NCI-H774 (cell line): ENCODE measurements at places on chromosomes 1 and 21.
A peak's percentile ranks its signal among the peaks of the same experiment; 100 is the strongest.

- peak; percentile 67 for DNase-seq
These were observed 18.1 kb downstream of the CFAP45 start for GRCh38 chr1:159881622-159882526.

- DNase-seq = no peak
These were observed 37.4 kb downstream of the LEPR start for GRCh38 chr1:65457868-65458267.

DNA sequence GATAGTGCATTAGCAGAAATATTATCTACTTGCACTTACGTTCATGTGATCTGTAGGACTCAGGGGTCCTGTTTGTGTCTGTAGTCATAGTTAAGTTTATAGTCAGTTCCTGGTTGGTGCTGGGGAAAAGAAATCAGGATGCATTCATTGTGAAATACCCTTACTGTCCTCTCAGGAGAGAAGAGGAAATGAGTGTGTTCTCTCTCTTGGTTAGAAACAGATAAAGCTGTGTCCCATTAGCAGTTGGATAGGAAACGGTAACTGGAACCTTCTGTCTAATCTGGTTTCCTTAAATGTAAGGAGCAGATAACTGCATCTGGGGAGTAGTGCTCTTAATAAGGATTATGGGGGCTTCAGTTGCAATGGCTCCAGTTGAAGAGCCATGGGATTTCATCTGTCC is 8.9 kb downstream of the SDCCAG8 start:
- no peak for DNase-seq

GRCh38 chr1:35298464-35298863 is 30.0 kb downstream of the ZMYM4 start:
- DNase-seq = no peak

DNA sequence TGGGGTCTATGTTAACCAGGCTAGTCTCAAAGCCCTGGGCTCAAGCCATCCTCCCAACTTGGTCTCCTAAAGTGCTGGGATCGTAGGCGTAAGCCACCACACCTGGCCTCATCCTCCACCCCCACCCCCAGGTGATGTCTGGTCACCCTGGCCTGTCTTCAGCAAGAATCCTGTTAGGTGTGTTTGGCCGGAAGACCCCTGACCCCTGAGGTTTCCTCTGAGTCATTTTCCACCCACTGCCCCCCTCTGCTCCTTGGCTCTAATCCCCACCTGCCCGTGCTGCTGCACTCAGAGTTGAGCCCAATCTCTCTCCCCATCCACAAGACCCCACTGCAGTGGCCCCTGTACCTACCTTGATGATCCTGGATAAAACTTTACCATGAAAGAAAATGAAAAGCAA is 25.2 kb downstream of the SLC66A1 start:
- no peak for DNase-seq

GRCh38 chr1:21365036-21365435 is 74.8 kb upstream of the ECE1 start:
- no peak for DNase-seq

DNA sequence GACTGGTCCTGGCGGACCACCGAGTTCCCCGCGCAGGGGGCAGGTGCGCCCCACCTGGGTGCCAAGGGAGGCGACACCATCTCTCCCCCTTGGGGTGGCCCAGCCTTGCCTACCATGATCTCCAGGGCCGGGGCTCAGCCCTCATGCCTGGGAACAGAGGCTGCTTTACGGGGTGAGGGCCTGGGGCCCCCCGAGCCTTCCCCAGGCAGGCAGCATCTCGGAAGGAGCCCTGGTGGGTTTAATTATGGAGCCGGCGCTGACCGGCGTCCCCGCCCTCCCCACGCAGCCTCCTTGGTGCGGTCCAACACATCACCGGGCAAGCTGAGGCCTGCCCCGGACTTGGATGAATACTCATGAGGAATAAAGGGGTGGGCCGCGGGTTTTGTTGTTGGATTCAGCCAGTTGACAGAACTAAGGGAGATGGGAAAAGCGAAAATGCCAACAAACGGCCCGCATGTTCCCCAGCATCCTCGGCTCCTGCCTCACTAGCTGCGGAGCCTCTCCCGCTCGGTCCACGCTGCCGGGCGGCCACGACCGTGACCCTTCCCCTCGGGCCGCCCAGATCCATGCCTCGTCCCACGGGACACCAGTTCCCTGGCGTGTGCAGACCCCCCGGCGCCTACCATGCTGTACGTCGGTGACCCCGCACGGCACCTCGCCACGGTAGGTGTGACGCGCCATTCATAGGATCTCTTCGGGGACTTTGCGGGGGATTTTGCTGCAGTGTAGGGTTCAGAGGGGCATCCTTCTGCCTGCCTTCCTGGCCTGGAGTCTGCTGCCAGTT is 38.2 kb downstream of the TP73 start:
- no peak for DNase-seq

DNA sequence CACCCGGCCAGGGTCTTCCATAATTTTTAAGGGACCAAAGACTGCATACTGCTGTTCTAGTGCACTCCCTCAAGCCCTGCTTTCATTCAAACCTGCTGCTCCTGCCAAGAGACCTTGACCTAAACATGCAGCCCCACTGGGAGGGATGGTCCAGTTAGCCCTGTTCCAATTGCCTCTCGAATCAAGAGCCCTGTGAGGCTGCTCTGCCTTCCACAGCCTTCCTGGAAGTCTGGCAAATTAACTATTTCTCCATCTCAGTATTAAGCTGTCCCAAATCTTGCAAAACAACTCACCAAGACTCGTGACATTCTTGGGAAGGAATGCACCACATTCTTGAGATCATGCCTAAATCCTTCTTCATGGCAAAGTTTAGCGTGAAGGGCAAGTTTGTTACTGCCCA is 231.3 kb downstream of the C1orf94 start:
- no peak for DNase-seq

DNA sequence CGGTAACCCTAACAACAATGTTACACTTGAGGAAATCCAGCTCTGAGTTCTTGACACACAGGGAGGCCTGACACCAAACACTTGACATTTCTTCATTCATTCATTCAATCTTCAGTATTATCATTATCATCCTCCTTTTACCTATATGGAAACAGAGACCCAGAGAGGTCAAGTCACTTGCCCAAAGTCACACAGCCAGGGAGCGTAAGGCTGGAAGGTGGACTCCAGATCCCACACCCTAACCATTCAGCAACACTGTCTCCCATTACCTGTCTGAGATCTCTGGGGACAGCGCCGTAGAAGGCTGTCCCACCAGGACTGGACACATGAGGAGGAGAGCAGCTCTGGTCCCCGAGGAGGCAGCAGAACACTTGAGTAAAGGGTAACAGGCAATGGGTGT is 101.4 kb downstream of the SYF2 start:
- DNase-seq = no peak

- no peak for DNase-seq
These were observed 2.2 kb downstream of the AVPR1B start for GRCh38 chr1:206114692-206115640.

- no peak for DNase-seq
These were observed 121.3 kb upstream of the JUN start for GRCh38 chr1:58905126-58905490.

DNA sequence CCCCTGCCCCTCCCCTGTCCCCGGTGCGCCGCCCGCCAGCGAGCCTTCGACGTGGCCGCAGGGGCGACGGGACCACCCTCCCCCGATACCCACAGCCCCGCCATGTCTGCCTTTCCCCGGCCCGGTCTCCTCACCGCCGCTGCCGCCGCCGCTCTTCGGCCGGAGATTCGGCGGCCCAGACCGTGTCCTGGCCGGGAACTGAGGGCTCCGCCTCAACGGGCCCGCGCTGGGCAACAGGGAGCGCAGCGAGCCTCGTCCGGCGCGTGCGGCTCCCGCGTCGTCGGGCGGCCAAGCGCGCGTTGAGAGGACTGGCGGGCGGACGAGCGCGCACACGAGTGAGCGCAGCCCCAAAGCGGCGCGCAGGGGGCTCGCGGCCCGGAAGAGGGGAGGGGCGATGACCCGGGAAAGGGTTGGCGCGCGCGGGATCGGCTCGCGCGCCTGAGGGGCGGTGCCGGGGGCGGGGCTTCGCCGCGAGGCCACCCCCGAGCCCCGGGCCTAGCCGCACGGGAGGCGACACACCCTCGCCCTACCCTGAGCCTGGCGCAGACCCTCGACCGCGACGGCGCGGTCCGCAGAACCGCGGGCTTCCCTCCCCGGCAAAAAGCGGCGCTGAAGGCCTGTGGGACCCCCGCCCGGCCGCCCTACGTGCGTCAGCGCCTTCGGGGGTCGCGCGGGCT is at the start of gene BTG3:
Gene BTG3, minus strand, starts transcription at position 337 of the 677 bp plus-strand sequence. CDS start 3,757 bp downstream, outside the sequence.
- DNase-seq = peak; percentile 67

GRCh38 chr1:10074059-10074851 is 41.5 kb downstream of the UBE4B start:
- DNase-seq = no peak

DNA sequence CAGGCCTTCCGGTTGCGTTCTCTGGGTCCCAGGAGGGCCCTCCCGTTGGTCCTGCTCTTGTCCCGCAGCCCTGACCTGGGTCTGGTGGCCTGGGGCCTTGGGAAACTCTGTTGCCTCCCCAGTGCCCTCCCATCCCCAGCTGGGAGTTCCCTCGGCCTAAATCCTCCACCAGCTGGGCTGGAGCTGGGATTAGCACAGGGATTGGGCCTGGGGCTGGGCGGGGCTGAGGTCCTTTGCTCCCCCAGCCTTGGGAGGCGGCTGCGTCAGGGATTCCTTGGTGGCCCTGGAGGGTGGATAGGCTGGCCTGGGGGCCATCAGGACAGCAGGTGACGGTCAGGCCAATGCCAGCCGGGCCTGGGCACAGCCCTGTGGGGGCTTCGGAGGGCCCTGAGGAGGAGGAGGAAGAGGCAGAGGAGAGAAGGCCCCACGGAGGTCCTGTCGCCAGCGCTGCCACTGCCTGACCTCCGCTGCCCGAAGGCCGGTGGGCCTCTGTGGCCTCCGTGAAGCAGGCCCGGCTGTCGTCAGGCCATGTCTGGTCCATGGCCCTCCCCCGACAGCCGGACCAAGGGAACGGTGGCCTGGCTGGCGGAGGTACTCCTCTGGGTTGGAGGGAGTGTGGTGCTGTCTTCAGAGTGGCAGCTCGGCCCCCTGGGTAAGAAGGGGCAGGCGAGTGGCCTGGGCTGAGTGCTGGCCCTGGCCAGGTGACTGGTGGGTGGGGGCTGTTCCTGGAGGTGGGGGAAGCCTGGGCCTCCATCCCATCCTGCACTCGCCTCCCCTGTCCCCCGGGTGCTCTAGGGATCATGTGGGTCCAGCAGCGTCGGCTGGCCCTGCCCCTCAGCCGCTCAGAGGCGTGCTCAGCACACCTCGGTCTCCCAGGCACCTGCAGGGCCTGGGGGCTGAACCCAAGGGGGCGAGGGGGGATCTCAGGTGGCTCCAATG is at the start of gene PLCH2:
Gene PLCH2, plus strand, starts transcription at position 229 of the 939 bp plus-strand sequence. Its CDS starts 300 bp downstream, at position 529.
- no peak for DNase-seq

- no peak for DNase-seq
These were observed 87.2 kb upstream of the SOX13 start for GRCh38 chr1:203985676-203986075.

- DNase-seq = no peak
These were observed 5.4 kb upstream of the MT1HL1 start for GRCh38 chr1:237009611-237010010.

DNA sequence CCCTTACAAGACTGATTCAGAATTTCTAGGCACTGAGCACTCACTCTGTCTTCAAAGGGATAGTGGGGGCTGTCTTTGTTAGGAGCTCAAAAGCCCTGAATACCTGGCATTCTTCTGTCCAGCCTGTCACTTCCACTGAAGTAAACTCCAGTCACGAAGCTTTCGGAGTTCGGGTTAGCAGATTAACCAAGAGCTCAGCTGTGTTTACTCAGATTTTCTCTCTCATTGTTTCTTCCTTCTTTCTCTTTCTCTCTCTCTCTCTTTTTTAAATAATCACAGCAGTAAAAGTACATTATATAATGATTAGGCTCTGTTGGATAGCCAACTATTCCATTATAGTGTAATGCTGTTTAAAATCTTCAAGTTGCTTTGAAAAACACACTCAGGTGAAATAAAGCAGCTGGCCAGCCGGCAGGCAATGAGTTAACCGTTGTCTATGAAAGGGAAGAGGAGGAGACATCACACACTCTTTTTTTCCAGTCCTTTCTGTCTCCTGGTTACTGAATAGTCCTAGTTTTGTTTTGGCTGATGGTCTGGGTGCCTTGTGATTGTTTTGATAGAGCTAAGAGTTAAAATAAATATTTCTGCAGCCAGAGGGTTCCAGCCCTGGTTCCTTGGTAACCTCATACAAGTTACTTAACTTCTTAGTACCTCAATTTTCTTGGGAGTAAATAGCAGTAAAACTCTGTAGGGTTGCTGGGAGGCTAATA is 89.8 kb downstream of the ADSS2 start:
- DNase-seq = no peak

- no peak for DNase-seq
These were observed 38.3 kb downstream of the ECE1 start for GRCh38 chr1:21251773-21252471.

DNA sequence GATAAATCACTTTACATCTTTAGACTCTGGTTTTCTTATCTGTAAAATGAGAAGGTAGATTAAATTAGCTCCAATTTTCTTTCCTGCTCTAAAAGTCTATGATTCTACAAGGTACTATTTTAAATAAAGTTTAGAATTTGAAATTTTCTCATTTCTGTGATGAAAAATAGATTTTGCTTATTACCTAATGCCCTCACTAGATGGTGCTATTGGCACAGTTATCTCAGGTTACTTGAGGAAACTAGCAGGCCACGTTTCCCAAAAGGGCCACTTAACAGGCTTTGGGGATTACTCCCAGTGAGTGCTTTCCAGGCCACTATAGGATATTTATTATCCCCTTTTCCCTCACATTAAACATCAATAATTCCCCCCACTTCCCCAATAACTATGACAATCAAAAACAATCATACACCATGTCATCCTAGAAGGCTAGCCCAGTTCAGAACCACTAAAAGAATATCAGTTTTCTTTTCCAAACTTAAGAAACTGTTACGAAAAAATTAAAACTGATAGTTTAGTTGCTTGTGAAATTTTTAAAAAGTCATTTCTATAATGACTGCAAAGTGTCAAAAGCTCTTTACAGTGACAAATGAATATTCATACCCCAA is 30.6 kb downstream of the OMA1 start:
- peak; percentile 64 for DNase-seq

- no peak for DNase-seq
These were observed 155.8 kb downstream of the TRIM33 start for GRCh38 chr1:114355240-114355639.

GRCh38 chr1:228802386-228803220 is 67.3 kb downstream of the RHOU start:
- DNase-seq = no peak

- DNase-seq = no peak
These were observed 4.7 kb upstream of the C1orf174 start for GRCh38 chr1:3904843-3905185.

GRCh38 chr1:81921851-81922462 is 121.2 kb downstream of the ADGRL2 start:
- DNase-seq = no peak

GRCh38 chr1:97166626-97167025 is 445.0 kb downstream of the PTBP2 start:
- no peak for DNase-seq

GRCh38 chr1:184078564-184079249 is 27.2 kb downstream of the TSEN15 start:
- DNase-seq = no peak

DNA sequence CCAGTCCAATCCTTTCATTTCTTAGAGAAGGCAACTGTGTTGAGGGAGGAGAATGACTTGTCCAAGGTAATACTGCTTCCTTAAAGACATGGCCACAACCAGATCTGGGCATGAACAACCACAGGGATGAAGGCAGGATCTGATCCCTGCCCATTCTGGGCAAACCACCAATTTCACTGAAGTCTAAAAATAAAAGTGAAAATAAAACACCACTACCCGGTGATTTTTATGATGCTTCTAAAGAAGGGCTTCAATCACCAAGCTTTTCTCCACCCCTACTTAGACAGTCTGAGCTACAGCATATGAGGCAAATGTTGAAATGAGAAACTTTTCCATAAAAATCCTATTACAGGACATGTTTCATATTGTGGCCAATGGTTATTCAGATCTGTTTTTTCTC is 133.0 kb downstream of the PTPN14 start:
- DNase-seq = no peak

- DNase-seq = no peak
These were observed 25.1 kb upstream of the PLXNA2 start for GRCh38 chr1:208269338-208269666.
